ENCODE measurements at places on chromosomes 11 and 22.

GRCh38 chr11:46238078-46238966, 39.1 kb upstream of the CREB3L1 start:
- DNase-seq = no peak

- DNase-seq = no peak
Measured at GRCh38 chr11:80417681-80418080, 976.9 kb upstream of the TENM4 start.

- no peak for DNase-seq
Measured at GRCh38 chr11:5293028-5293427, 8.7 kb downstream of the OR51B4 start.

DNA sequence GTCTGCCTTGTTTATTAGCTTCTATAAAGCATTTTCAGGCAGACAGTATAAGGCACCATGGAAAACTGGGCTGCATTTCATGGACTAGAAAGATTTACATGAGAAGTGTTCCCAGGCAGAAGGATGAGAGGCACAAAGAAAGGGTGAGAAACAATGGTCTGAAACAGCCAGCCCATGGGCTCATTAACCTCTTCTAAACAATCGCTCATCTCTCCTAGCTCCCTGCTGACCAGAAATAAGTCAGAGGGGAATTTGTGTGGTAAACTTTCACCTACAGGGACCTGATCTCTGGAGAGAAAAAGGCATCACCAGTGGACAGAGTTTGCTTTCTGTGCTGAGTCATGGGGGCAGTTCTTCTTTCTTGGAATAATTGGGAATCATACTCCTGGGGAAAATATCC, 51.8 kb upstream of the KIRREL3 start:
- DNase-seq = no peak

DNA sequence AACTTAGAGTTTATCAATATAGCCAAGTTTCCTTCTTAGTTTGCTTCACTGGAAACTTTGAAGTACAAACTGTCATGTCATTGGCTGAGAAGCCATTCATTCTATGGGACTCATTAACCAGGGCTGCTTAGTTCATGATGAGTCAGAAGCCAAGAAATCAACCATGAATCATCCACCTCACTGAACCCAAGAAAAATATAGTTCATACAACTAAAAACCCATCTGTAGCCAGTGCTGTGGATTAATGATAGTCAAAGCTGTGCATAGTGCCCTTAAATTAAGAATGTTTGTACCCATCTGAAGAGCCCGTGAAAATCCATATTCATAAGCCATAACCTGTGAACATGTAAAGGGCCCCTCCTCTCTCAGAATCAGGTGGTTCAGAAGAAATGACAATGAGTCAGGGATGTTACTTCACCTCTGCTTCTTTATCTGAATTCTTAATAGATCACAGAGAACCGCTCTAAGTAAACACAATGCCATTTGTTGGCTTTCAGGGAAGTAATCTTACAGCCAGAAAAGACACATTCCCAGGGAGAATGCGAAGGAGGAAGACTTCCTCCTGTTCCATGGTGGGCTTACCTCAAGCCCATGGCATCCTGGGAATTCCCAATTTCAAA, 25.4 kb downstream of the MMP20 start:
- no peak for DNase-seq

DNA sequence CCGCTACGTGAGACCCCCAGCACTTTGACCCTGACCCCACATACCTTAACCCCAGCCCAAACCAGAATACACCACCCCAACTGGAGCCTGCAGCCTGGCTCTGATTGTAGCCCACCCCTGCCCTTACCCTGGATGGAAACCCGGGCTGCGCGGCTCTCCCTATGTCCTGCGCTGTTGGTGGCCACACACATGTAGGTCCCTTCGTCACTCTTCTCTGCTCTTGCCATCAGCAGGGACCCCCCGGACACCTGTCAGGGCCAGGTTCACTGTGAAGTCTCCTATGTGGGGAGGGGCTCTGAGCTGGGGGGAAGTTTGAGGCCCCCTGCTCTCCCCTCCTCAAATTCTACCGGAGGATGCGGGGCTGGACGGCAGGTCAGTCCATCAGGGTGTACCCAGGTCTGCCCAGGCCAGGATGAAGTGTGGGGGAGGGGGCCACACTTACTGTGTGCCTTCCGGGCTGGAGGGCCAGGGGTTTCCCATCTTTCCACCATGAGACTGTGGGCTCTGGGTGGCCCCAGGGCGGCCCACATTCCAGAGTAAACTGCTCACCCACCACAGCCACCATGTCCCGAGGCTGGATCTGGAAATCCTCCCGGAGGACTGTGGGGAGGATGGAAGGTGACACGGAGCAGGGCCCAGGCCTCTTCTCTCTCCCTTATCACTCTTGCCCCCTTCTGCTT, 1.5 kb downstream of the ROBO4 start:
- no peak for DNase-seq

DNA sequence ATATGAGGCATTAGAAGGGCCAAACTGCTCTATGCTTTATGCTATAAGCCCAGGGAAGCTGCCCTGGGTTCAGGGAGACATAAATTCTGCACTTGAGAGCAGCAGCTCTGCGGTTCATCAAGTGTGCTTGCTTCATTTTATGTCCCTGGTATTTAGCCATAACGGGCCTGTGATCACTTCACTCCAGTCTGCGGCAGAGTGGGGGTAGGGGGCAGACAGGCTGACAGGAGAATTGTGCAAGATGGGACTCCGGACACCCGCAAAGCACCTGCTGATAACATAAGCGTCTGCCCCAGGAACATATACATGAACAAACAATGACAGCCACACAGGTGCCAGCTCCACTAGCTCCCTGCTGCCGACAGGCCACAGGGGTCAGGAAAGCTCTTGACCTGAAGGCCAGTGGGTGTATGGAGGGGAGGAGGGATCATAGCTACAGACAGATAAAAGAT, 56.1 kb downstream of the SMCO4 start:
- no peak for DNase-seq

DNA sequence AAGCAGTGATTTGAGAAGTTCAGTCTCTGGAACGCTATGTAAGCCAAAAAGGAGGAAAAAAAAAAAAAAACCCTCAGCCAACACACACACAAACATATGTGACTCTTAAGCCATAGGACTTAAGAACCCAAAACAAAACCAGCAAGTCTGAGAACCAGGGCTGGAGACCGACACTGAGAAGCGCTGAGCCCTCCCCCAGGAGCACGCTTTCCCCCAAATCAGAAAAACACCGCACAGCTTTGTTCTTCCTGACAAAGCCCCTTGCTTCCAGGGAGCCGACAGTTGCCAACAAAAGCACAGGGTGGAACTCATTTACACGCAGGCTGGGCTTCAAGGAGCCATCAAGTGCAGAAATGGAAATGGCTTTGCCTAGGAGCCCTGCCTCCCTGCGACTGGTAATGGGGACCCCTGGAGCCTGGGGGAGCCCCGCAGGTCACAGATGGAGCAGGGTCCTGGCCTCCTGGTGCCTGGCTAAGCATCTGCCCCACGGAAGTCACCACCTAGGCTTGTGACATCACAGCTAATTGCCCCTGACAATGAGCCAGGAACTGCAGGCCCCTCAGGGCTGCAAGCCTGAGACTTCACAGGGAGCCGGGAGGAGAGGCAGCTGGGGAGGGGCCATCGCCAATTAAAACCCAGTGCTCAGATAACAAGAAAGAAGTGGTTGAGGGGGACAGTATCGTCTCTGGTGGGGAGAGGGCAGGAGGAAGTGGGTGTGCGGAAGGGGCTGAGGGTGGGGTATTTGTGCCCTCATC, 66.9 kb downstream of the NFAM1 start:
- no peak for DNase-seq

- no peak for DNase-seq
Measured at GRCh38 chr11:47593934-47594855, at the start of gene C1QTNF4. Gene C1QTNF4 (minus strand): TSS chr11:47594411. CDS start chr11:47590810, 3,601 bp downstream.

- no peak for DNase-seq
Measured at GRCh38 chr11:17838102-17838501, 103.5 kb downstream of the KCNC1 start.

GRCh38 chr11:61460474-61460881, 30.6 kb downstream of the SDHAF2 start:
- no peak for DNase-seq

DNA sequence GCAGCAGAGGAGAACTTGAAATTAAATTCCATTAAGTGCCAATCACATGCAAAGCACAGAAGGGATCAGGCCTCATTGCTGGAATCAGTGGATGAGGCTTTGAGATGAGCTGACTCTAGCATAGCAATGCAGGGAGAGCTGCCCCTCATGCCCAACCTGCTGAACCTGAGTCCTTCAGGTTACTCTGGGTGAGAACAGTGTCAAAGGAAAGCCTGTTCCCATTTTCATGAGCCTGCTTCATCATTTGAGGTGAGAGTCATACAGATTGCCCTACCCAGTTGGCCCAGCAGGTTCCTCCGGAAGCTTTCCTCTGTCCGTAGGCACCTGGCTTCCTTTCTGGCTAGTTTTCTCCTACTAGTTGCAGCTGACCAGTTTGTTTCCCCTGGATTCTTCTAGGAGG, 25.9 kb upstream of the ZBTB16 start:
- no peak for DNase-seq

- DNase-seq = peak; percentile 41
Measured at GRCh38 chr11:67356864-67357561, 3.7 kb upstream of the POLD4 start.

DNA sequence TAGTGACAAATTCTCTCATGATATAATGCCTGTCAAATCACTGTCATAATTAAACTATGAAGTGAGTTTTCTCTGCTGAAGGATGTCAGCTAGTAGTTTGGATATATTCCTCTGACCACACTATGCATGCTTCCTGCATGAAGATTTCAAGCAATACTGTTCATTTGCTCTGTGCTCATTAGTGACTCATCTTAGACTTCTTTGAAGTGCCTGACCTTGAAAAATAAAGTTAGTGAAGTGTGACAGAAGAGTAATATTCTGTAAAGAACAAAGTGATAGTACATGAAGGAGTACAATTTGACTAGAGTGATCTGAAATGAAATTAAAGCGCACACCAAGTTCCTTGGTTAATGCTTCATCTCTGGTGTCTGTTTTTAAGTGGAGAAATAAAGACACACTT, 629.5 kb upstream of the ANO3 start:
- DNase-seq = no peak

DNA sequence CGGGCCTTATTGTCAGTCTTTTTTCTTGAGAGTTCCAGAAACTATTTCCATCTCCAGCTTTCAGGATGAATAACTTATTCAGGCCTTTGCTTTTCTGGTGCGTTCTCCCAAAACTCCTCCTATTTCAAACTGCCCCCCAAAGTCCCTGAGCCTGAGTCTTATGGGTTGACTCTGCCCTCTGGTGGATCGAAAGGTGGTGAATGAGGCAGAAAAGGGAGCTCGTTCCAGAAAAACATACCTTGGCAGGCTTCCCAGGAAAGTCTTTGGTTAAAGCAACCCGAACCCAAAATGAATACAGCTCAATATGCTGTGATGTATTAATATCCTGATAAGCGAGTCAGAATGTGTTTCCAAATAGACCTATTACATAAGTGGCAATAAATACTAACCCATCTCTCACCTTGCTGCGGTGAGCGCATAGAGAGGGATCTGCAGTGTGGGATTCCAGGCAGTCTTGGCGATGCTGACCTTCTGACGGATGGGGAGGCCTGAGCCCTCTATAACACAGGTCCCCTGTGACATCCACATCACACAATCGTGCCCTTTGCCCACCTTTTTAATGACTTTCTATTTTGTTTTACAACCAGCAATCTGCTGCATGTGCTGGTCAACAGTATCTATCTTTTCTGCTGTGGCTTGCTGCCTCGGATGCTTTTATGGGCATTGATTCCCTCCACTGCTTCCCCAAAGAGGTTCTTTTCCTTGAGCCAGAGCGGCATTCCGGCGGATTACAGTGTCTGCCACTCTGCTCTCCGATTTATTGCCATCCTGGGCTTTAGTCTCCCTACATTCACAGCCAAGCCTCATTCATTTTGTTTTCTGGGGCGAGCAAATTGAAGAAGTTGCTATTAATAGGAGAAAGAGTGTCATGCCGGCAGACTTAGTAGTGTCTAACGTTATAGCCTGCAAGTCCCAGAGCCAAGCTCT, 756.8 kb downstream of the NTM start:
- DNase-seq = no peak

Data from GF-D8 (cell line).